ENCODE measurements at places on chromosomes 3 and 15.

DNA sequence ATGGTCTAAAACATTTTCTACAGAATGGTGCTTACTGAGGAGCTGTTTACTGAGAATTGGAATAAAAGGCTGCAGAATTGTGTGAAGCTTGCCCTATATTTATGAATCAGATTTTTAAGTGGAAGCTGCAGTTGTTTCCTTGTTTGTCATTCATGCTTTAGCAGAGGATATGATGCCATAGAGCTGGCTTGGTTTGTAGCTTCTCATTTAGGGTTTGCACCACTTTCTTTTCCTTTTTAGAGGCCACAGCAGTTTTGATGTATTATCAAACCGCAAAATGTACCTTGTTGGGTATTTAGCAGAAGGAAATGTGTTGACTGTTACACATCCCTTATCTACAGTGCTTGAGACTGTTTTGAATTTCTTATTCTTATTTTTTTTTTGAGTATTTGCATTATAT is 66.2 kb downstream of the RASA2 start:
- no peak for DNase-seq

- DNase-seq, result no peak
Measured at GRCh38 chr15:68374168-68374745, 57.7 kb downstream of the ITGA11 start.

- DNase-seq, result no peak
Measured at GRCh38 chr15:79673416-79674123, 223.2 kb downstream of the MTHFS start.

DNA sequence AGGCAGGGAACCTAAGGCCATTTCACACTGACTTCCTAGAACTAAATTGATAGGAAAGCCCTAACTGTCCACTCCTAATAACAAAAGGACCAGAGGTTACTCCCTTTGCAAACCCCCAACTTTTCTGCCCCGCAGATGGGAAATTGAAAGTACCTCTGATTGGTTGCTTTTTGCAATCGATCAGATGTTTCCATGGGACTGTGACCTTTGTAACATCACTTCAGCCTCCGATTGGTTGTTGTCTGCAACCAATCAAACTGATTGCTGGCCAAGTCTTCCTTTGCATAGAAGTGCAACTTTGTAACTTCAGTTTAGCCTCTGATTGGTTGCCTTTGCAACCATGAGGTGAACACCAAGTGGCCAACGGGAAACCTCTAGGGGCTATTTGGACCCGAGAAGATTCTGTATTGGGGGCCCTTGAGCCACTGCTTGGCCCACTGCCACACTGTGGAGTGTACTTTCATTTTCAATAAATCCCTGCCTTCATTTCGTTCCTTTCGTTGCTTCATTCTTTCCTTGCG is 11.3 kb upstream of the KNL1 start:
- peak; percentile 50 for DNase-seq

DNA sequence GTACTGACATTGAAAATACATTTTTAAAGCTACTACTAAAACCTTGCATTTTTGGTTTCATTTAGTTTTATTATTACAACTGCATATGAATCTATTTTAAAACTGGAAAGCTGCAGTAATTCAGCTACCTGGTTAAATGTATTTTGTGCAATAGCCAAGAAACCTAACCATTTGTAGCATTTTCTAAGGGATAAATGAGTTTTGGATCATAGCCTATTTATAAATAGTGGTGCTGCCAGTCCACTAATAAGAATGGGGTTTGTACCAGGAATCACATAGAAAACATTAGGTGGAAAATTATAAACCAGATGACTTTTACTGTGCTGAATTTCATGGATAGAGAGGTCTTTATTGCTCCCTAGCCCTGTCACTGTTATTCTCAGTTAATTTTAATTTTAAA is 454.7 kb downstream of the DIPK2A start:
- DNase-seq, result no peak

- peak; percentile 42 for DNase-seq
Measured at GRCh38 chr3:163490119-163490518, 1588.2 kb downstream of the SI start.

GRCh38 chr3:56894881-56895431 is 93.2 kb upstream of the ARHGEF3 start:
- DNase-seq, result no peak

DNA sequence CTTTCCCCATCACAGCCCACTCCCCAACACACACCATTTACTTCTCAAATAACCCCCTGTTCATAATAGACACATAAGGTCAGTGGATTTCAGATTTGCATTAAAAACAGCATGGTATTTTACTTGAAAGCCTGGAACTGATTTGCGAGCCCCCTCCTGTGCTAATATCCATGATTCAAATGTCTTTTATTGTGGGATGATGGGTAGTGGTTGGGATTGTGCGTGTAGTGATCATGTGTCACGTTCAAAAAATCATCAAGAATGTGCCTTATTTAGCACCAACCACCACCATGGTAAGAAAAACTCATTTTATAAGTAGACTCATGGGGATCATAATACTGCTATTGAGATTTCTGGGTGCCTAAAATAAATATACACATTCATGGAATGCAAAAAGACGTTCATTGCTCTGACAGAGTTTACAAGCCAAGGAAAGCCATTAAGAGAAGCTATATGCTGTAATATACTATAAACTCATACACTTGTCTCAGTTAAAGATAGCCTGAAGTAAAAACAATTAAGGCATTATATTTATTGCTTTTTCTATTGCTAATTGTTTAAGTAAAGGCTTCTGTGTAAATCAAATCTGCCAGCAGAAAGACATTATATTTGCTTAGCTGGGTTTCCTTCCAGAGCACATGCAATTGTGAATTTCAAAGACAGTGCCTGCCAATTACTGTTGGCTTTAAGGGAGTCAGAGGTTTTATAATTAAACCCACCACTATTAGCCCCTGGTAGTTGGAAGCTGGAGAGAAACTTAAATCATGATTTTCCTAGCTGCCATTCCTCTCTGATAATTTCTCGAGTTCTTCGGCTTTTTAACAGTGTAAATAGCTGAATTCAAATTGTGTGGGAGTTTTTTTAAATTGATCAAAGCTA is 4.0 kb downstream of the TRAT1 start:
- no peak for DNase-seq

DNA sequence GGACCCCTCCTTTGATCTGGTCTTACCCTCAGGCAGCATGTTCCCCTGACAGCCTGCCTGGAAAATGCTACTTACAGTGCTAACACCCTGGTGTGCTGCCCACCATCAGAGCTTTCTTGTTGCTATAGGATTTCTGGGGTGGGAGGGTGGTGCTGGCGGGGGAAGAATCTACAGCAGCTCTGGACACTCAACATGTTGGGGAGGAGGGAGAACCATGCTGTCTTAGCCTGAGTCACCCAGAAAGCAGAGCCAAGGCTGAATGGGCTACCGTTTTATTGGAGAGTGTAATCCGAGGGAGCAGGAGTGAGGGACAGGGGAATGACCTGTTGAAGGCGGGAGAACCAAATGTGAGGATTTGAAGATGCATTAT is 45.6 kb downstream of the MFSD1 start:
- DNase-seq, result no peak

GRCh38 chr15:79378394-79379109 is 53.6 kb upstream of the MINAR1 start:
- no peak for DNase-seq

- DNase-seq, result no peak
Measured at GRCh38 chr3:19093084-19093483, 55.2 kb upstream of the KCNH8 start.

- no peak for DNase-seq
Measured at GRCh38 chr15:90190606-90191343, 10.4 kb upstream of the SEMA4B start.

DNA sequence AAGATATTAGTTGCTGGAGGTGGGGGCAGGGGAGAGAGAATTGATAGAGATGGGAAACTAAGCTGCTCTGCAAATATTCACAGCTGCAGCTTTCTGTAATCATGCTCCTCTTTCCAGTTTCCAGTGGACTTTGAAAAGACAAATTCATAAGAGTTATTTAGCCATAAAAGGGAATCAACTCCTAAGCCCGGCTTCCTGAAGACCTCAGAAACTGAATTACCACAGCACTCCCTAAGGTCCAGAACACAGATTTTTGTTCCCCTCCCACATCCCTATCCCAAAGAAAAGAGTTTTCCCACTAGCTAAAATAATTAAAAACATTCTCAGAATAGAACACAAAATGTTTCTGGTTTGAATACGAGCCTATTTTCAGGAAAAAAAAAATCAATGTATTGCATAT is 871.8 kb upstream of the NR2F2 start:
- DNase-seq, result no peak

DNA sequence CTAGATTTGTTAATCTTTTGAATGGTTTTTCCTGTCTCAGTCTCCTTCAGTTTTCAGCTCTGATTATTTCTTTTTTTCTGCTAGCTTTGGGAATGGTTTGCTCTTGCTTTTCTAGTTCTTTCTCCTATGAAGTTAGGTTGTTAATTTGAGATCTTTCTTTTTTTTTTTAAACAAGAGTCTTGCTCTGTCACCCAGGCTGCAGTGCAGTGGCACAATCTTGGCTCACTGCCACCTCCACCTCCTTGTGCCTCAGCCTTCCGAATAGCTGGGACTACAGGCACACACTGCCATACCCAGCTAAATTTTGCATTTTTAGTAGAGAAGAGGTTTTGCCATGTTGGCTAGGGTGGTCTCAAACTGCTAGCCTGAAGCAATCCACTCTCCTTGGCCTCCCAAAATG is 56.7 kb downstream of the UQCC5 start:
- no peak for DNase-seq

- no peak for DNase-seq
Measured at GRCh38 chr3:71423151-71423906, 160.2 kb downstream of the FOXP1 start.

GRCh38 chr3:70952033-70952747 is 631.3 kb downstream of the FOXP1 start:
- DNase-seq, result no peak

DNA sequence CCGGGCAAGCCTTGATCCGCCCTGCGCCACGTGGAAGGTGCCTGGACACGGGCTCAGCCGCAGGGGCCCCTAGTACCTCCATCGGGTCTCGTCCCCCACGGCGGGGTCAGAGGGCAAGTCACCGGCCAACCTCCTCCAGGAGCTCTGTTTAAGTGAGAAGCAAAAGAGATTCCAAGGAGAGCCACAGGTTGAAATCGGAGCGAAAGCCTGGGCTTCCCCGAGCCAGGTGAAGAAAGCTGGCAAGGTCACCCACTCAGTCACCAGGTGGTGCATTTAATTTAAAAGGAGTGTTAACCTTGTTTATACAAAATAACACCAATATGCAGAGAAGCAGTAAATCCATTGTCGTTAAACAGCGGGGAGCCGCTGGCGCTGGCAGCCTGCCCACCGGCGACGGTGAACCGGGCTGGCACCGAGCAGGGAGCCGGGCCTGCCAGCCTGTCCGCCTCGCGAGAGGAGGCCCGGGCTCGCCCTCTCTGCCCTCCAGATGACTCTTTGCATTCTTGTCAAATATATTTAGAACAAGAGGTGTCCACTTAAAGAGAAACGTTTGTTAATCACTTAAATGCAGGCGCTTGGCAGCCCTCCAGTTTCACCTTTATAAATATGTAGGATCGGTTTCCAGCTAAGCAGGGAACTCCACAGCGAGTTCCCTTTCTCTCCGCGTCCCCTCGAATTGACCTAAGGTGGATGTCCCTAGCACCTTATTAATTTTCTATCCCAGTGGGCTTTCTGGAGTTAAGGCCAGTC is 277.3 kb upstream of the NR2F2 start:
- no peak for DNase-seq

GRCh38 chr15:71880276-71880675 is 69.9 kb downstream of the NR2E3 start:
- no peak for DNase-seq

DNA sequence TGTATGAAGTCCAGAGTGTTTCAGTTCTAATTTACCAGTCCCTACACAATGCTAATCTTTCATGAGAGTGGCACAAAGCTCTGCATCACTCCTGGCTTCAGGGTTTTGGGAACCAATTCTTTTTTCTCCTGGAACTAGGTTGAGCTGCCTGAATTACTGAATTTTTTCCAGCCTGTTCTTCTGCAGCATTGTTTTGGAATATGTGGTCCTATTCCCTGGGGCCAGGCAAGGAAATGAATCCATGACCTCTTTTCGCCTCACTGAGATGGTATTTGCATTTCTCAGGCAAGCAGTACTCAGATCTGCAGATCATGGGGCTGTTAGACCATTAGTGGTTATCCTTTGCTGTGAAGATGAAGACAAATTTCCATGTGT is 25.6 kb upstream of the GPR171 start:
- DNase-seq, result peak; percentile 28

- no peak for DNase-seq
Measured at GRCh38 chr3:120488296-120488695, 37.5 kb upstream of the FSTL1 start.

- no peak for DNase-seq
Measured at GRCh38 chr15:101558221-101558941, 68.9 kb upstream of the PCSK6 start.

DNA sequence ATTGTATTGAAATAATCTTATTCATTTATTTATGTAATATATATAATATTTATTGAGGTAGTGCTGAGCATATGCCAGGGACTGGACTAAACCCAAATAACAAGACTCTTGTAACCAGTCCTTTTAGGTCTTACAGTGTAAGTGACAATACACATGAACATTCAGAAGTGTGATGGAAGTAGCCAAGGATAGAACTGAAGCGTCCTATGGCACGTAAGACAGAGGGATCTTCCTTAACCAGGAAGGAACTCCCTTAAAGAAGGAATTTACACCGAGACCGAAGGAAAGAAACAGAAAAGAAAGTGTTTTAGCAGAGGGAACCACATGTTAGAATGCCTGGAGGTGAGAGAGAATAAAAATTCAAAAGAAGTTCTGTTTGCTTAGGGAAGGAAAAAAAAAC is 23.6 kb upstream of the CLDN1 start:
- no peak for DNase-seq

- no peak for DNase-seq
Measured at GRCh38 chr15:31325595-31326155, 960 bp upstream of the KLF13 start.

- DNase-seq, result no peak
Measured at GRCh38 chr15:48459571-48460442, 128.6 kb downstream of the DUT start.

DNA sequence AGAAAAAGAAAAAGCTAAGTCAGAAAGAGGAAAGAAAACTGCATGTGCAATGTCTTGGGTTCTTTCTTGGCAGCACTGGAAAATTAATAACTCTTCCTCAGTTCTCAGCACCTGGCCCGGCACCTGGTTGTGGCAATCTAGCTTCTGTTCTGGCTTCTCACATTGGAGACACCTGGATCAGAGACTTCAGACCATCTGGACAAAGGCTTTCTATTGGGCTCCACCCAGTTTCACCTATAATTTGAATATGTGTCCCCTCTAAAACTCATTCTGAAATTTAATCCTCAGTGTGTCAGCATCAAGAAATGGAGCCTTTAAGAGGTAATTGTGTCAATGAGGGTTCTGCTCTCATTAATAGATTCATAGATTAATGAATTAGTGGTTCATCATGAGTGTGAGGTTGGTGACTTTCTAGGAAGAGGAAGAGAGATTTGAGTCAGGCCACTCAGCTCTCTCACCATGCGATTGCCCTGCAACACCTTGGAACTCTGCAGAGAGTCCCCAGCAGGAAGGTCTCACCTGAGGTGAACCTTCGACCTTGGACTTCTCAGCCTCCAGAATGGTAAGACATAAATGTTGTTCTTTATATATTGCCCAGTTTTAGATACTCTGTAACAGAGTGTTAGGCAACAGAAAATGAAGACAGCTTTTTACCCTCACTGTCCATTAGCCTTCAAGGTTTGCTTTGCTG is 679.9 kb downstream of the NTRK3 start:
- DNase-seq, result no peak

Data from SW 1271 (cell line).